ENCODE measurements at places on chromosomes 4 and X.
A peak's percentile ranks its signal among the peaks of the same experiment; 100 is the strongest.

GRCh38 chr4:184216515-184216914, 1.2 kb downstream of the ENPP6 start:
- no peak for DNase-seq

GRCh38 chrX:8084006-8084405, 87.1 kb downstream of the VCX2 start:
- DNase-seq: no peak

- no peak for DNase-seq
Measured at GRCh38 chr4:99886146-99886545, 8.1 kb downstream of the LAMTOR3 start.

- no peak for DNase-seq
Measured at GRCh38 chrX:83416273-83416672, 91.8 kb upstream of the POU3F4 start.

DNA sequence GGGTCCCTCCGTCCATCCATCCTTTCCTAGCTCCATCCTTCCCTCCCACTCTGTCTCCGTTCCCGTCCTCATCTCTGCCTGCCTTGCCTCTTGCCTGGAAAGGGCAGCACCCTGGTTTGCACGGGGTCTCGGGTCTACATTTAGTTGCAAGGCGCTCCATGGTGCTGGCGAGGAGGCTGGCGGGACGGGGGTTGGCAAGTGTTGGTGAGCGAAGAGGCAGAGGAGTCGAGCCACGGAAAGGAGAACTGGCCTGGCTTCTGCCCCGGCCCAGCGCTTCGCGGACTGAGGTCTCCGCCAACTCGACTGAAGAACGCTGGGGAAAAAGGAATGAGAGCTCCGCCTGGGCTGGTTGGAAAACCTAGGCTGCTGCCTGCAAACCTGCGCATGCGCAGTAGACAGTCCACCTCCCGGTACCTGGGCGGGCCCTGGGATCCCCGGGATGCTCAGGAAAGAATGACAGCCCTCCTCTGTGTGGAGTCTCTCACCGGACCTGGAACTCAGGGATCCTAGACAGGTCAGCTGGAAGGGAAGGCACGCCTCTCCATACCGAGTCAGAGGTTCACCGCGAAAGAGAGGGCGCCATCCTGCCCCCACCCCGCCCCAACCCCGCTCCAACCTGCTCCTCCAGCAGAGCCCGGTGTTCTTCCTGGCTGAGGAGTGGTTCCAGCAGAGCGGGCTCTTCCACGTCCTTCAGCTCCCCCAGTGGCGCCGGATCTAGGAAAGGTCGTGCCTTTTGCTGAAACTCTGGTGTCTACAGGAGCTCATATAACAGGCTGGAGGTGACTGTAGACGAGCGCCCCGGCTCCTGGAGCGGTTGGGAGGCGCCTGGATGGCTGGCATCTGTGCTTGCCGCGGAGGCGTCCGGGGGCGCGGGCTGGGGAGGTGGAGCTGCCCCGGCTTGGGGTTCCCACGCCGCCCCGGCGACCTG, 6.0 kb downstream of the FRG2 start:
- DNase-seq: peak; percentile 69

DNA sequence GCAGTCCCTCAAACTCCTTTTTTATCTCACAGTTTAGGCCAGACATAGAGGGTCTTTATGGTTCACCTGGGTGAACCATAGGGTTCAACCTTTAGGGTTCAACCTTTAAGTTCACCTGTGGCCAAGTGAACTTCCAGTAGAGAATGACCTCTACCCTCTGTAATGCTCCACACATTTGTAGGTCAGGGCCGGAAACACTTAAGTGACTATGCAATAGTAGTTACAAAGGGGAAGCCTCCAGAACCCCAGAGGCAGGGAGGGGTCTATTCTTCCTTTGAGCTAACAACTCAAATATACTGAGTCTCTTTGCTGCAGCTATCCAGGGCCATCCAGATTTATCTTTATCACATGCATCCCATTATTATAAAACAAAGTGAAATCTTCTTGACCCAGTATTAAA, 100.0 kb downstream of the LARP1B start:
- no peak for DNase-seq

- DNase-seq: no peak
Measured at GRCh38 chr4:91114386-91114785, 987.2 kb downstream of the CCSER1 start.

DNA sequence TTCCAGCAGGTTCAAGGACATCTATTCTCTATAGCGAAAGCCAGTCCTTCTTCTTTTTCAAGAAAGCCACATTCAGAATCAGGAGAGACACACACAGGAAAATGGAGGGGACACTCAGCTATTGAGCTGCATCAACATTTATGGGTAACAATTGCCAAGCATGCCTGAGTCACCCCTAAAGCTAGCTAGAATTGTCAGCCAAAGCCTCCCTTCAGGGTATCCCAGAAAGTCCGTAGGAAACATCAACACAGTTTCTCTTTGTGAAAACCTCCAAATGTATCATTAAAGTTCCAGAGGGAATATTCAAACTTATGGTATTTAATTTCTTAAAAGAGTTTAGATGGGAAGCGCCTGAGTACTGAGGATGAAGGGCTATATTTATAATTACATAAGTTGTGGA, 331.1 kb upstream of the SLC7A11 start:
- DNase-seq: no peak

DNA sequence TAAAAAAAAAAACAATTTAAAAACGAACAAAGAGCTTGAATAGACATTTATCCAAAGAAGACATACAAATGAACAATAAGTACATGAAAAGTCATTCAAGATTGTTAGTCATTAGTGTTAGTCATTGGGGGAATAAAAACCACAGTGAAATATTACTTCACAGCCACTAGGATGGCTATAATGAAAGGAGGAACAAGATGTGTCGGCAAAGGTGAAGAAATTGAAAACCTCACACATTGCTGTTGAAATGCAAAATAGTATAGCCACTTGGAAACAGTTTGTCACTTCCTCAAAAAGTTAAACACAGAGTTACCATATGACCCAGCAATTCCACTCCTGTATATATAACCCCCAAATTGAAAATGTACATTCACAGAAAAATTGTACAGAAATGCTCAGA, 45.2 kb upstream of the SLC39A8 start:
- no peak for DNase-seq

GRCh38 chrX:103158317-103158621, 56.6 kb upstream of the BEX4 start:
- DNase-seq: no peak

GRCh38 chrX:107880054-107880610, 54.5 kb downstream of the MID2 start:
- no peak for DNase-seq

DNA sequence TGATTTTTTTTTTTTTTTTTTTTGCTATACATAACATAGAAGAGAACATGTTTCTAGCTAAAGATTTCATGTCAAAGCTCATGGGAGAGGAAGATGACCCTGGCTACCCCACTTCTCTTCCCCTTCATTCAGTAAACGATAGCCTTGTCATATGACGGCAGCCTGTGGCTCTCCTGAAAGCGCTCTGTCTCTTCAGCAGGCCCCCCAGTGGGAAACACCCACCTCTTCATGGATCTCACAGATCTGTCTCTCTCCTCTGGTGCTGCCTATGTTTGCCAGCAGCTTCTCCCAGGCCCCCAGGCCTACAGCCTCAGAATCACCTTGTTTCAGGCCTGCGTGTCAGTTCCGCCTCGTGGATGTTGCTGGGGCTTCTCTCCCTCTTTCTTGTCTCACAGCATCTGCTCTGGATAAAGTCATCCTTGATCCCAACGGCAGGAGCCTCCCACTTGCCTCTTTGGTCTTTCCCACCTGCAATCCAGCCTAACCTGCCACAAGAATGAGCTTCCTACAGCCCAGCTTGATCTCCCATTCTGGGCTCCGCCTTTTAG, 34.6 kb downstream of the RHOH start:
- no peak for DNase-seq

DNA sequence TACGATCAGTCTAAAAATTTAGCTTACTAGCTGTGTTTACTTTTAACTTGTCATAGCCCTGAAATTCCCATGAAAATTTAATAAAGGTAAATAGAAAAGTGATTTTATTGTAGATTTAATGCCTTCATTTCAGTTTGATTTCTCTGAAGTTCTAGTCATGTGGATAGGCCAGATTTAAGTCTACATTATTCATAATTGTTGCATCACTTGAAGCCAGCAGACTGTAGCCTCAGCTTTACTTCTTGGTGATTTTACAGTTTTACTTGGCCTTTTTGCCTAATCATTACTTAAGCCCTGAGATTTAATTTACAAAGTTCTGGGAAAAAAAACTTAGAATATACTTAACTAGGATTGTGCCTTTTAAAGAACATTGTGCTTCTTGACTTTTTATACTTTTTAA, 73.5 kb upstream of the FHDC1 start:
- DNase-seq: no peak

DNA sequence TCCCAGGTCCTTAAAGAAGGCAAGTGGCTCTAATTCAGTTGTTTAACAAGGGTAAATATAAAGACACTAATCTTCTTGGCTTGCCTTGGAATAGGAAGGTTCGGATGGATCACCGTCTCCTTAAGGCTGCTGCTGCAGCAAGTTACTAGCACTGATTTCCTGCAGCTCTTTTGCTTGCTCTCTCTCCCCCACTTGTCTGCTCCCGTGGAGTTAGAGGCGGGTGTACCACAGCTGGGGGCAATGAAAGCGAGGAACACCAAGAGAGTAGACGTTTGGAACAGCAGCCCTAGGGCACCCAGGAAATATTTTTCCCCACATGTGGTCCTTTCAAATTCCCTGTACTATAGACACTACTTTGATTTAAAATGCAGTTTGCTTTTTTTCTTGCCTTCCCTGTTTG, 202.2 kb downstream of the SH2D1A start:
- DNase-seq: no peak

GRCh38 chr4:172983014-172983413, 185.6 kb upstream of the GALNT7 start:
- DNase-seq: no peak

DNA sequence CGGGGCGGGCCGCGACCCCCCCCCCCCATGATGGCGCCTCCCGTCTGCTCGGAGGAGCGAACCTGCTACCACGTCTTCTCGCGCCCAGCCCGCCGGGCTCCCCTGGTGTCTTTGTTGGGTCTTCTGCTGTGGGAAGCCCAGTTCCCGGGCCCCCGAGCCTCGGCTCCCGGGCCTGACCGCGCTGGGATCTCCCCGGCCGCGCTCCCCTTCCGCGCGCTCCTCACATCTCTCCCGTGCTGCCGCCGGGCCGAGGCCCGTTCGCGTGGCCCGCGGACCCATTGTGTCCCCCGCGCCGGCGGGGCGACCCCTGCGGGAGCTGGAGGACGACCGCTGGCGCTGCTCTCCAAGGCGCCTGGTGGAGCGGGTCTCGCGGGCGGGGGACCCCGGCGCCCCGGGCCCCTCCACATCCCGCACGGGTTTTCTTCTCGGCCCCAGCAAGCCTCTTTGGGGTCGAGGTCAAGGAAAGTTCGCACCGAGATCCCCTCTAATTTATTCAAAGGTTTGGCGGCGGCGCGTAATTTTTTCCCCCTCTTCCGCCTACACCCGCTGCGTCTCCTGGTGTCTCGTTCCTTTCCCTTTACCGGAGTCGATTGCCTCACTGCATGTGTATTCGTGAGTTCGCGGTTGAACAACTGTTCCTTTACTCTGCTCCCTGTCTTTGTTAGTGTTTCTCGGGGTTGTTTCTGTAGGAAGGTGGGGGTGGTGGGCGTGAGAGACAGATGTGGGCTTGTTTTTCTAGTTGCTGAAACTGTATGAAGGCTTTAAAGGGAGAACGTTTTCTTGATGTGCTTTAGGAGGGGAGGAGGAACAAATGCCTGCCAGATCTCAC, 770 bp downstream of the SMAD1 start:
- peak; percentile 72 for DNase-seq

- no peak for DNase-seq
Measured at GRCh38 chr4:186593587-186593973, 38.2 kb upstream of the MTNR1A start.

DNA sequence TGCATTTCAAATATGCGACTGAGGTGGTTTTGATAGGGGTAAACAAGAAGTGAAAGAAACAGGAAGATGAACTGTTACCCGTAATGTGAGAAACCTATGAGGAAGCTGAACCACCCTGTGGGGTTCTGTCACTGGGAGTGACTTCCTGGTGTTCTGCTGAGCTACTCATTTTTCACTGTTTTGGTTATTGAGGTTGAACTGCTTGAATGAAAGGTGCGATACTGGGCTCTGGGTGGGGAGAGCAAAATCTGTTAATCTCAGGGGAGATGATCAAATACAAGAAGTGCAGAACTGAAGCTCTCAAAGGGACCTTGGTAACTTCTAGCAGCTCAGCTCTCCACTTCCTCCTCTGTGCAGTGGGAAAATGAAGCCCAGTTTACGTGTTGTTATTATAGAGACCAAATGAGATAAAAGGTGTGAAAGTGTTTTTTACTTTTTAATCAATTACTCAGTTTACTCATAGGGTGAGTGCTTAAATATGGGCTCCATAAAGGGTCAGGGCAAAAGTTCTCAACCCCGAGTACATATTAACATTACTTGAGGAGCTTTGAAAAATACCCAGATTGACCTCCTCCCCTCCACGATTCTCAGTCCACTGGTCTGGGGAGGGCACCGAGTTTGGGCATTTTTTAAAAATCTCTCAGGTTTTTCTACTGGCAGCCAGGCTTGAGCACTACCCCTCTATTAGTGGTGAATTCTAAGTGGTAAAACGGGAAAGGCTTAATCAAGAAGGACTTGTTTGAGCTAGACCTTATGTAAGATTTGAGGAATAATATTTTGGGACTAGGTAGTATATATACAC, 66.7 kb downstream of the COQ2 start:
- no peak for DNase-seq

- DNase-seq: no peak
Measured at GRCh38 chr4:28391877-28392276, 1531.2 kb downstream of the STIM2 start.

DNA sequence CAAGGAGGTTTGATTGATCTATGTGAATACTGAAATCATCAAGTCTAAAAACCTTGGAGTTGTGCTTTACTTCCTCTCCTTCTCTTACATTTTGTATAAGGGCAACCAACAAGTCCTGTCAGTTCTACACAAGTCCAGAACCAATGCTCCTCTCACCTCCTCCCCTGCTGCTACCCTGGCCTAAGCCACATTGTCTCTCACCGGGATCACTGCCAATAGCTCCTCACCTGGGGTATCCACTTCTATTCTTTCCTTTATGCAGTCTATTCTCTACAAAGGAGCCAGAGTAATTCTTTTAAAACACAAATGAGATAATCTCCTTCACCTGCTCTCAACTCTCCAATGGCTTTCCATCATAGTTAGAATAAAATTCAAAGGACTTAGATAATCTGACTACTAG, 13.3 kb upstream of the ARHGEF6 start:
- DNase-seq: no peak

Data from Right ventricle myocardium inferior (tissue), 1 donor.